Activated effector memory CD4-positive, alpha-beta T cell treated with Interleukin-2 at 50 U/mL for 16 hours (primary cell): ENCODE measurements at places on chromosomes 4 and X.

DNA sequence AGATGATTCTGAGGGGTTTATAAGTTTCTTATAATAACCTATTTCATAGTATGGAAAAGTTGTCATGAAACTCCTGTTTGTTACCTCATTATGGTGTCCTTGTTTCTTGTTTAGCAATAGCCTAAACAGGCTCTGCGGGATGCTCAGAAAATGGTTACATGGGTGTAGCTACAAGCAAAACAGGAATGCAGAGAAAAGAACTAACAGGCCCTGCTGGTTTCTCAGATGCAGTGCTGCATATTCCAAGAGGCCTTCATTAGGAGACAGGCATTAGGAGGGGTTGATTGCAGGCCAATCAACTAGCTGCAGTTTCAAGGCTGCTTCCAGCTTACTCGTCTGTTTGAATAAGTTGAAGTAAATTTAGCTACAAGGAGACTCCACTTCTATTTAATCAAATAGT is 37.6 kb upstream of the HPGD start:
- DNase-seq = no peak

- DNase-seq = no peak
Observed at GRCh38 chrX:17020851-17021821, 74.7 kb downstream of the REPS2 start.

DNA sequence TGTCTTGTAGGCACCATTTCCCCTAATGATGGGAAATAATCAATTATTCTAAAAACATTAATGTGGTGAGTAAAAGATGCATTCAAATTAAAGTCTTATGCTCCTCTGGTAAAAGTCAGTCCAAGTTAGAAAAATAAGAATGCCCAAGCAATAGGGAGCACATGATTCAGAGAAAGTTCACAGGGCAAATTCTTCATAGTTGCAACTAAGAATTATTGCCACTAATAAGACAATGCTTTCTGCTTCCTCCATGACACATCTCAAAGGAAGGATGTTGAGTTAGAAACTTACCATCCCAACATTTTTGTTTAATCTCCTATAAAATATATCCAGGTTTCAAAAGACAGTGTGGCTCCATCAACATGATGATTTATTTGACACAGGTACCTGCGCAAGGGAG is 26.3 kb downstream of the PHOX2B start:
- DNase-seq = no peak

DNA sequence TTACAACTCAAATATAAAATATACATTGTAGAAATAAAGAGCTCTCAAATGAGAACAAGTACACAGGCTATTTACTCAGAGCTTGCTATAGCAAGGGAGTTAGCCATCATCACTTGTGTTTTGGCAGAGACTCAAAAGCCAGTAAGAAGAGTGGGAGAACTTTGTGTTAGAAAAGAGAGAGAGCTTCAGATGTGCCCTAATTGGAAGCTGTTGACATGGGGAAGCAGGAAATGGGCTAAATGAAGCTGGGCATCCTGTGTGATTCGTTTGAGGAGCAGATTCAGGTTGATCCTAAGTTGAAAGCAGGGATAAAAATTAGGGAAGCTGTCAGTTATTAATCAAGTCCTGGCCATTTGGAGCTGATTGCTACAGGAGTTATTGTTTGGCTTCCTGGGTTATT is 207.4 kb upstream of the MAOA start:
- no peak for DNase-seq

DNA sequence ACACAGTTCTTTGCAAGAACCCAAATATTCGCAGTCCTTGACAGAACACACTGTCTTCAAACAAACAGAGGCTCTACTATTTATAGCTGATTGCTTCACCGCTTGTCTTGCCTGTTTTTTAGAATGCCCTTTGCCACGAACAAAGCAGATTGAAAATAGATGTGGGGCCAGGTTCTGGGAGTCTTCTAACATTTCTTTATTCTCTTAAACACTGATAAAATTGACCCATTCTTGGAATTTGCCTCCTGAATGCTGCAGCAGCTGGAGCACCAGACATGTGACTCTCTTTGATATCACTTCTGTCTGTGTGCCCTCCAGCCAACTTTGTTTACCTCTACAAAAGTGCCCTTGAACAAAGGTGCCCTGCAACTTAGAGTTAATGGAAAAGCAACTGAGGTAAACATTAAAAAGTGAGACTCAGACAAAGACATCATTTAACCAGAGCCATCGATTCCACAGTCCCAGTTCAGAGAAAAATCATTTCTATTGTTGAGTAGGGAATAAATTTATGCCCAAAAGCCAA is 64.2 kb upstream of the SPP1 start:
- no peak for DNase-seq
